Activated CD4-positive, alpha-beta T cell treated with anti-CD3 and anti-CD28 coated beads, Interleukin-2, amount 50 U/mL, for 1 hour (primary cell): ENCODE measurements at places on chromosomes 12 and 14.

GRCh38 chr14:26594148-26594547 is 3.7 kb downstream of the NOVA1 start:
- no peak for DNase-seq

DNA sequence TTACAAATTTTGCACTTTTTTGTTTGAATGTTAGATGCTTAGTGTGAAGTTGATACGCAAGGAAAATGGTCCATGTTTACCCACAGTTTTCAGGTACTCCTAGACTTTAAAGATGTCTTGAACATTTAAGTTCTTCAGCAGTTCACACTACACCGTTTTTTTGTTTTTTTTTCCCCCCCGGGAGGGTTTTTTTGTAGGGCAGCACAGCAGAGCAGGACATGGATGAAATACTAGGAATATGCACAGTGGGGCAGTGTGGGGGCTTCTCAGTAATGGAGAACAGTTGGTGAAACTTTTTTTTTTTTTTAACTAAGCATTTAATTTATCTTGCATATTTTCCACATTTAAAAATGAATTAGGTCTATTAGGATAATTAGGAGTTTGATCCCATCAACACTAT is 4.9 kb downstream of the RAN start:
- no peak for DNase-seq

- DNase-seq, result no peak
Observed at GRCh38 chr14:22838631-22839041, 2.3 kb downstream of the MMP14 start.

DNA sequence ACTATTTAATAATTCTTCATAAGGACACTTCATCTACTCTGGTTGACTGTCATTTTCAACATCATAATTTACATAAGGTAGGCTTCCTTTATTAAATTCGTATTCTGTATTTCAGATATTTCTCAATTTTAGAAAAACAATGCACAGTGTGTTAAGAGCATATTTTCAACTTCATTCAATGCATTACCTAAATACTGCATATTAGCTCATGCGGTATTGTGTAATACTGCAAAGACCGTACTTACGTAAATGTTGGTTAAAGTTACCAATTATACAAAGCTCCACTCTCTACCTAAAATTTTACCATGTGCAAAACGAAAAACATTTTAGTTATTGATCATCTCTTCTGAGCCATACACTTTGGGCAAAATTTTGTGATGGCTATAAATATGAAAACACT is 62.8 kb downstream of the EXOC5 start:
- DNase-seq, result no peak

- DNase-seq, result no peak
Observed at GRCh38 chr14:67881225-67881624, 61.6 kb downstream of the RAD51B start.

DNA sequence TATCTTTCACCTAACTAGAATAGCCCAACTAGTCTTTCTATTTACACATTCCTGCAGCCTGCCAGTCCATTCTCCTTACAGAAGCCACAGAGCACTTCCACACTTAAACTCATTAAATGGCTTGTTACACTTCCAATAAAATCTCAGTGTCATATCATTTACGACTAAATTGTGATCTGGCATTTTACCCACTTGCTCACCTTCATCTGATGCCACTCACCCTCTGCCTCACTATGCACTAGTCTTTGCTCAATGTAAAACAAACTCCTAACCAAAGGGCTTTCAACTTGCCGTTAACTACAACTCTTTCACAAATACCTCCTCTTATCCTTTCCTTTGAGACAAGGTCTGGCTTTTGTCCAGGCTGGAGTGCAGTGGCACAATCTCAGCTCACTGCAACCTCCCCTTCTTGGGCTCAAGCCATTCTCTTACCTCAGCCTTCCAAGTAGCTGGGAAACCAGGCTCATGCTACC is 24.1 kb downstream of the YAF2 start:
- no peak for DNase-seq

DNA sequence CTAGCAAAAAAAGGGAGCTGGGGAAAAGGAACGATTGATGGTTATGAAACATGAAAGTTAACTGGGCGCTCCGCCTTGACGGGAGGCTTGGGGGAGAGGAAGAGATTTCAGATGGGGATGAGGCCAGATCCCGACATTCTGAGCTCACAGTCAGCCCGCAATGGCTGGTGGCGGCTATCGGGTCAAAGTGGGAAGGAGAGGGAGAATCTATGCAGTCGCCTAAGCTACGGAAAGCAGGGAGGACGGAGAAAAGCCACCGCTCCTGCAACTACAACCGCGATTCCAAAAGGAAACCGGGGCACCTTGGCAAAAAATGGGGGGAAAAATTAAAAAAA is 502 bp downstream of the MPHOSPH9 start:
- DNase-seq, result no peak

DNA sequence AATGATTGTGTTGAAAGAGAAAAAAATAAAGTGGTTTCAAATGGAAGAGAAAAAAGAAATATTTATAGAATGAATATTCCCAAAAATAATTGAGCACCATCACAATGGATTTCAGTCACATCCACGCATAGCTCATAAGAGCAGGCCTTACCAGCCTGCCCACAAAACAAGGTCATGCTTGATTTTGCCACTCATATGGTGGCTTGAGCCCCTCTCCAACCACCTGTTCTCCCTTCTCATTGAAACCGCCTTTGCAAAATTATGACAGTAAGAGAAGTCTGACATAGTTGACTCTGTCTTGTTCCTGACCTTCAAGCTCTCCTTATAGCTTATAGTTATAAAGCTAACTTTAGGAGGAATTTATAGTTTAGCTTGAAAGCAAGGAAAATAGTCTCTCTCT is 33.3 kb upstream of the NAP1L1 start:
- DNase-seq, result no peak

DNA sequence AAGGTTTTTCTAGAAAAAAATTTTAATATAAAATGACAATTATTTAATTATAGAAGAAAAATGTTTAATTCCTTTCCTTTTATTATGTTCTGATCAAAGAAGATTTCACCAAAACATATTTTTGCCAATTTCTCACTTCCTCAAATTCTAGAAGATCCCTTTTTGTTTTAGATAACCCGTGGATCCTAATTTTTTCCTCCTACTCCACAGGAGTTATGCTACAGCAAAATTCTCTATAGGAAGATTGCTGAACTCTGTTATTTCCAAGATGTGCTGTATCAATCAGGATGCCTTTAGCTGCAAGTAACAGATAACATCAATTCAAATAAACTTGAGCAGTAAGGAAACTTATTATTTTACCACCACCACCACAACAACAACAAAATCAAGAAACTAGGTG is 3.8 kb upstream of the SNX6 start:
- no peak for DNase-seq

DNA sequence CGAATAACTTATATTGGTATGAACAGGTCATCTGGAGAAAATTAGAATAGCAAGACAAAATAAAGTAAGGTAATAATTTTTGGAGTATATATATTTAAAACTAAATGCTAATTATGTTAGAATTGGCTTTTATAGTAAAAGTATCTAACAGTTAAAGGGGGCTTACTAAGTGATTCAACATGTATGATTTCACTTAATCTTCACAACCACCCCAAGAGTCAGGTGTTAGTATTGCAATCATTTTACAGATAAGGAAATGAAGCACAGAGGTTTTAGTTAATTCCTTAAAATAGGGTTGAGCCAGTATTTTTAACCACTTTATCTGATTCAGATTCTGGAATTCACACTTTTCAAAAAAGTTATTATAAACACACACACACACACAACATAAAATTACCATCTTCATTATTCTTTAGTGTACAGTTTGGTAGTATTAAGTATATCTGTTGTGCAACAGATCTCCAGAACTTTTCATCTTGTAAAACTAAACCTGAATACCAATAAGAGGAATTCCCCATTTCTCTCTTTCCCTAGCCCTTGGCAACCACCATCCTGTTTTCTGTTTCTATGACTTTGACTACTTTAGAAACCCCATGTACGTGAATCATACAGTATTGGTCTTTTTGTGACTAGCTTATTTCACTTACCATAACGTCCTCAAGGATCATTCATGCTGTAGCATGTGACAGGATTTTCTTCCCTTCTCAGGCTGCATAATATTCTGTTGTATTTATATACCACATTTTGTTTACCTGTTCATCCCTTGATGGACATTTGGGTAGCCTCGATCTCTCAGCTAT is 12.5 kb downstream of the A2M start:
- DNase-seq, result no peak

DNA sequence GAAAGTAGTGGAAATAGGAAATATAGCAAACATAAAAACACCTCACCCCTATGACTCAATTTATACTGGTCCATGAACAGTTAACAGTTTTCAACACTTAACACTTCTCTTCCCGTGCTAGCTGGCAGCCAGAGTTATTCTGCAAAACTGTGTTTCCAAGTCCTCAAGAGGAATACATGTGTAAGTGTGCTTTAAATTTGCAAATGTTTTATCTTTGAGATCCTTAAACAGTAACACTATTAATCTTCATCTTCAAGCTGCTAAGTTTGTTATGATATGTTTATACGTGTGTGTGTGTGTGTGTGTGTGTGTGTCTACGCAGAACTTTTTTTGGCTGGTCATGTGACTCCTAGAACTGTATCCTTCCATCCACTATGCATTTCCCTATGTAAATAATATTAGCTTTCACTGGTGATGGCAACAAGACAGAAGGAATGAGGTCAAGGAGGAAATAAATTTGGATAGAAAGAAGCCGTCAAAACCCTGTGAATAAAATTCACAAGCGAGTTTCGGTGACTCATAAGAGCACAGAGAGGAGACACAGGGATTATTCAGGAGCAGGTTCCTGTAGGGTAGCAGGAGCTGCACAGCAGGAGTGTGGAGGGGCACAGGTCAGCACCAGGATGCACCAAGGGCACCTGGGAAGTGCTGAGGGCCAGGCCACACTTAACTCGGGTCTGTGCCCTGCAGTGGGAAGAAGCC is 105.9 kb upstream of the ETV6 start:
- DNase-seq, result no peak

DNA sequence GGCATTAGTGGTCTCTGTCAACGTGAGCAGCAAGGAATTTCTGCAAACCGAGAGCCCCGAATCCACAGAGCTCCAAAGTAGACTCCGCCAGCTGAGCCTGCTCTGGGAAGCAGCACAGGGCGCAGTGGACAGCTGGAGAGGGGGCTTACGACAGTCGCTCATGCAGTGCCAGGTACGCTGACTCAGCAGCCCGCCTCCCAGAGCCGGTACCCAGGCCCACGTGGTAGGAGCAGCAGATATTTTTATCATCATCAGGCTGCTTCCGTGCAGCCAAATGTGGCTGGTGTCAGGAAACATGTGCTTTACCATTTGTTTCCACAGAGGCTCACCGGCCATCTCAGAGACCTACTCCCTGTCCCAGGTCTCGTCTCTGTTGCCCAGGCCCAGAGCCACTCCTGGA is 73.7 kb downstream of the ESR2 start:
- no peak for DNase-seq
